Sigmoid colon (tissue), 7 donors: ENCODE measurements at places on chromosomes 7 and 10. TPM values are rescaled to one million over a fixed set of nuclear protein-coding genes. Genes with fewer than 3 reads are reported as not detected.

Gene ASB15
- total RNA-seq, result not detected

Gene CALML3
- total RNA-seq, result not detected

Gene PRLHR
- total RNA-seq, result not detected

Gene NUDT1
- total RNA-seq, result 26.8 TPM

Gene CYP3A7
- not detected for total RNA-seq

Gene SHH
- not detected for total RNA-seq

Gene IKZF5
- total RNA-seq, result 14.3 TPM

Gene GIGYF1
- total RNA-seq, result 47.1 TPM

Gene PON3
- 1.7 TPM for total RNA-seq

Gene ENTPD1
- total RNA-seq, result 28.2 TPM

Gene KIAA1217
- 11.4 TPM for total RNA-seq

Gene PLAC9
- 19.6 TPM for total RNA-seq

- no peak for DNase-seq
Measured at GRCh38 chr10:128062881-128063563, 63.2 kb downstream of the MKI67 start.

GRCh38 chr7:26616235-26616634 lies 248.2 kb downstream of the SKAP2 start:
- DNase-seq, result no peak

- DNase-seq, result no peak
Measured at GRCh38 chr7:33351709-33352108, 222.3 kb downstream of the BBS9 start.

- DNase-seq, result peak; percentile 82
Measured at GRCh38 chr7:140656548-140657515, 15.9 kb upstream of the ADCK2 start.

DNA sequence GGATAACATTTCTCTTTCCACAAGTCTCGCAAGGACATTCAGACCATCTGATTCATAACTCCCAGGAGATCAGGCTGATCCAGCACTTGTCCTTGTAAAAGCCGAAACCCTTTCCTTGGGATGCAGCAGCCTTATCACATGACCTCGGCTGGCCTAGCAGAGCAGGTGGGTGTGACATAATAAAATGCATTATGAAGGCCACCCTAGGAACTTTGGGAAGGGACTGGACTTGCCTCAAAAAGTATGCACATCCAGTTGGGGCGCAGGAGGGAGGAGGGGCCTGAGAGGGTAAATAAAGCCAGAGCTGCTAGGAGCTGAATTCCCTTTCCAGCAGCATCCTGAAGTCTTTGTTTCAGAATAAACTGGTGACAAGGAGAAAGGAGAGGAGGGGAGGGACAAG lies 260.8 kb downstream of the SNX13 start:
- DNase-seq, result peak; percentile 67

- DNase-seq, result no peak
Measured at GRCh38 chr10:12503311-12503710, 154.0 kb downstream of the CAMK1D start.

DNA sequence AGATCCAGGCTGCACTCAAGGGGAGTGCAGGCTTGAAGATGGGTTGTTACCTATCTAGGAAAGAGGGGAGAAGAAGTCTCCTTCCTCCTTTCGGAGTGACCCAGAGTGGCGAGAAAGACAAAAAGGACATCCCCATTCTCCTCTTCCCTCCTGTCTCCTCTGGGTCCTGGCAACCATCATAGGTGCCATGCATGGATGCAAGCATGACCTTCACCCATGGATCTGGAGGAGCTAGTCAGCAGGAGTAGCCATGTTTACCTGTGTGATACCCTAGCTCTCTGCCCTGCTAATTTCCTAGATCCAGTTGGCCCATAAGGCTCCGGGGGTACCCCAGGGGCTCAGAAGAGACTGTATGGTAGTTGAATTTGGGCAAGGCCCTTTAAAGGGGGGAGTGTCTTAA lies 17.2 kb upstream of the CROT start:
- no peak for DNase-seq

- DNase-seq, result no peak
Measured at GRCh38 chr7:25385506-25386136, 157.3 kb upstream of the NPVF start.

DNA sequence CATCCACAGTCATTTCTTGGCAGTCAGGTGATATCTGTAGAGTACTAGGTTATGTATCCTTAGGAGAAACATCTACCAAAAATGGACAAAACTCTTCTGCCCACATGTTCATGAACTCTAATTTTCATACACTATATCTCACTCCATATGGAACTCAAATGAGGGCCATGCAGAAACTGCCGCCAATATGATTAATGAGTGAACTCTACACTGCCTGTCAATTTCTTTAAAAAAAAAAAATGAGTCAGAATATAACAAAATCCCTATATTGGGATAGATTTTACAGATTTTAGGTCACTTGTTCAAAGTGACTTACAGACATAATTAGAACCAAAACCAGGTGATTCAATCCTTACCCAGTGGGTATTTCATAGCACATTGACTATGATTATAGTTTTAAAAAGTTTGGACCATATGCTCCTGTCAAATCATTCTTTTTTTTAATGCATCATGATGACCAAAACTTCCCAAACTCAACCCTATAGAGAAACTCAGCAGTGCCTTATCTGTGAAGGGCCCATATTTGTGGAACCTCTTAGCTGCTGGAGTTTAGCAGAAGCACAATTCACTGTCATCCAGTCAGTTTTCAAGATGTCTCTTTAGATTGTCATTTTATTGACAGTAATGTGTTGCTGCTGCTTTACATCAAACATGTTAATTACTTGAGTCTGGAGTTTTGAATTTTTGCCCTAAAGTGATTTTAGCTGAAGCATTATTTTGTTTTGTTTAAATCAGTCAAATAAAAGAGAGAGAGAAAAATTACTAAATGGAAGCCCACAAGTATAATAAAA lies 11.1 kb downstream of the LRRN3 start:
- no peak for DNase-seq

- DNase-seq, result no peak
Measured at GRCh38 chr10:52027055-52027705, 286.9 kb upstream of the DKK1 start.

DNA sequence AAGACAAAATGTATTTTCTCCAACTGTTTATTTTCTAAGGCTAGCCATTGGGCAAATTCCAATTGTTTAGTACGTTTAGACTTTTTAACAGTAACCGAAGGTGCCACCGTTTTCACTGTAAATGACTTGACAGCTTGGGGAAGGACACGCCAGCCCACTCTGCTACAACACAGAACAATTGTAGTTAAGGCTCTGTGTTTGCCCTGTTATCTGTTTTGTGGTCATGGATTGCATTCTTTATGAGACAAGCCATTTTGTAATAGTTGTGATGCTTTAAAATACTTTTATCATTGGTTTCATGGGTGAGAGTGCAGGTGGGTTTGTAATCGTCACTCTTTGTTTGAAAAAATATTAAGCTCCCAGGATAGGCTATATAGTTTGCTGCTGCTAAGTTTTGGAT lies 6.6 kb upstream of the PITRM1 start:
- no peak for DNase-seq

DNA sequence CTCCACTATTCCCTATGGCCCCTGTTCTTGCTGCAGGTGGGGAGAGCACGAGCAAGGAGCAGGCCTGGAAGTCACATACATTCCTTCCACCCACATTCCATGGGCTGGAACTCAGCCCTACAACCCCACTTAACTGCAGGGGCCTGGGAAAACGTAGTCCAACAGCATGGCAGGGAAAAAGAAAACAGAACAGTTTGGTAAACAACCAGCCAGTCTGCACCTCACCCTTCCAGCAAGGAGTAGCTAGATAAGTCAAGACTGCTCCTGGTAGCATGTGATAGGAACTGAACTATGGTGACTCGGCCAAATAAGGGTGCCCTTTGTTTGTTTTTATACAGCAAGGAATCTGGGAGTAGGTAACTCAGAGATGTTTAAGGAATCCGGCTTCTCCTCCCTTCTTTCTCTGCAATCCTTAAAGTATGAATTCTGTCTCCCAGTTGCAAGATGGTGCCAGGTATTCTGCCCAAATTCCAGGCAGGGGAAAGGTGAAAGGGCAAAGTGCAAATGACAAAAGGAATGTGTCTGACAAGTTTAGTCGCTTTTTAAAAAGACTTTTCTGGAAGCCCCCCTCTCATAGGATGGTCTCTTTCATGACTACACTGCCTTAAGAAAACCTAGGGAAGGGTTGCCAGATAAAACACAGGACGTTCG lies 311.7 kb upstream of the NEBL start:
- no peak for DNase-seq

DNA sequence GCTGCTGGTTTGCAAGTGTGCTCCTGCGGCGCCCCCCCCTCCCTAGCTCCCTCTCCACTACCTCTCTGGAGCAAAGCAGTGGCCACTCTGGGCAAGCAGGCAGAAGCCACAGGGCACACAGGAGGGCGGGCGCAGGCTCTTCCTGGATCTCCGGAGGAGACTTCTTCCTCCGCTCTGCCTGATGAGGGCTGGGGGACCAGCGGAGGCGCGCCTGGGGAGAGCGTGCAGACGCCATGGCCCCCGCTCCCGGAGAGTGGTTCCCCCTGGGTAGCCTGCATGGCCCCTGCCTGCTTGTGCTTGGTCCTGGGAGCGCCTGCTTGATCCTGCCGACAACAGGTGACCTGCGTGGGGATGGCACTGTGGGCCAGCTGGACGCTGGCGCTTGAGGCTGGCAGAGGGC lies 29.0 kb downstream of the ANKMY2 start:
- no peak for DNase-seq

GRCh38 chr10:91077549-91078071 lies 142.9 kb upstream of the PCGF5 start:
- no peak for DNase-seq

GRCh38 chr7:116161728-116162127 lies 48.6 kb upstream of the TES start:
- no peak for DNase-seq

GRCh38 chr7:91553410-91553895 lies 289.2 kb downstream of the FZD1 start:
- no peak for DNase-seq

DNA sequence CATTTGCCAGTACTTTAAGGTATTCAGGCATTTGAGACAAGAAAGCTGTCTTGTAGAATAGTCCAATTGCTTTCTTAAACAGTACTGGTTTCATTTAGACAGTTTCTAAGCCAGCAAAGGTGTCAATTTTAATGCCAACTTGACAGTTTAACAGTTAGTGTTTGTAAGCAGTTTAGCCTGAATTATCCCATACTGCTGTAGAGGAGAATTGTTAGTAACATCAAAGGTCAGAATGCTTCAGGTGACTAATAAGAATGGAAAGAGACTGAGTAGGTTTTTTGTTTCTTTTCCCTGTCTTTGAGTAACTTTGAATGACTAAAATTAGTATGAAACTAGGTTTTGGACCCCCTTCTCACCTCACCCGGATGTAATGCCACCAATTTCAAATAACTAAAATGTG lies 29.5 kb upstream of the VDAC2 start:
- no peak for DNase-seq

DNA sequence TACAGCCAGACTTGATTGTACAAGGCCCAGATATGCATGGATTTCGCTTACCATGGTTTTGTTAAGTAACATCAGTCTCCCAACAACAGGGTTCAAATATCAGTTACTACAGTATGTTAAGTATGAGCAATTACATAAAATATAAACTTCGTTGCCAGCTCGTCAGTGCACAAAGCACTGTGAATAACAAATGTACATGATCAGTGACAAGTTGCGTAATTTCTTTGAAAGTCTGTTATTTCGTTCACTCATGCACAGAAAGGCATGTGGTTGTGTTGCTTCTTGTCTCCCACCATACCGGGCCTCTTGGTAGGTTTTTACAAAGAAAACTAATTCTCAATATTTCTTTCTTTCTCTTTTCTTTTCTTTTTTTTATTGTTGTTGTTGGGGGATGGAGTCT lies 12.5 kb upstream of the ZNF487 start:
- DNase-seq, result no peak

GRCh38 chr10:110413049-110413783 lies 84.5 kb upstream of the DUSP5 start:
- DNase-seq, result no peak

DNA sequence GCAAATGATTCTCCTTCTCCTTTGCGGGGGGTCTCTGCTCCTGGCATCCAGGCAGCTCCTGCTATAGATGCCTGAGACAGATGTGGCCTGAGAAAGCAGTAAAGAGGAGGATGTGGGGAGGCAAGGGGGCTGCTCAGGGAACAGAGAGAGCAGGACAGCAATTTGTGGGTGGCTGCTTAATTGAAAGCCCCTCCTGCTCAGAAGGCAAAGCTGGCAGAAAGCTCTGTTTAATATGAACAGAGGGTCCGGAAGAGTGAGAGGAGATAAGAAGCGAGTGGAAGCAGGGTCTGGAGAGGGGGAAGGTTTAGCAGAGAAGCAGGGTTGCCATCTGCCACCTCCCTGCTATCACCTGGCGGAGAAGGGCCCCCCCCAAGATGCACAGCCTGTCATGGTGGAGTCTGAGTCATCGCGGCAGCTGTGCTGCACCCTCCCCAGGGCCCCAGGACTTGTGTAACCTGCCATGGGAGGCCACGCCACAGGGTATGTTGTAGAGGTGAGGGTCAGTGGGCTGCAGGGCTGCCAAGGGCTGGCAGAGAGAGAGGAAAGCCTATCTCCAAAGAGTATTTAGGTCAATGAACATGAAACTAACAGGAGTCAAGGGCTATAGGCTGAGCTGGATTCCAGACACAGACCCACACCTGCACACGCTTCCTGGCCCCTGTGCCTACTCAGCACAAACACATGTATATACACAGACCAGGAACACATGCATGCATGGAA lies 1109.8 kb upstream of the AUTS2 start:
- DNase-seq, result no peak

- no peak for DNase-seq
Measured at GRCh38 chr10:124329362-124329761, 89.4 kb downstream of the OAT start.

DNA sequence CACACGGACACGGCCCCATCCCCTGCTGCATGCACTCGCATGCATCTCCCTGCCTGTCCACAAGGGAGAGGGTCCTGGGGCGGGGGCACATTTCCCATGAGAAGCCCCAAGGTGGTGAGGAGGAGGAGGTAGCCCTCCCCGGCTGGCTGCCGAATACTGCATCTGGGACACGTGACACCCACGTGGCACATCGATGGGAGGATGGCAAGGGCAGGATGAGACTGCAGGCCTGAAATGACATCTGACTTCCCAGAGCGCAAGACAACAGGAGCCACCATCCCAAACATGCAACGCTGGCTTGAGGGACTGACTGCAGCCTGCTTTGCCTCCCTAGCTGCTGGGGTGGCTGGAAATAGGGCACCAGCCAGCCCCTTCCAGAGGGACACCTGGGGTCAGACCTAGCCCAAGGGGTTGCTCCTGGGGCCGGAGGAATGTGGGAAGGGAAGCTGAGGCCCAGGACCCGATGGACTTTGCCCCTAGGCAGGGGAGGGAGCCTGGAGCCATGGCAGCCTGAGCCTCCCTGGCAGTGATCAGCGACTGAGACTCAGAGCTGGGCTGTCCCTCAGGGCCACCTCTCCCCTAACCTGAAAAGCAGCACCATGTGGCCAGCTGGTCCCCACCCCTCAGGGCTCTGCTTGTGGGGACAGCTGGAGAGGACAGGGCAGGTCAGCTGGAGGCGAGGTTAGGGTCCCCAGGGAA lies 16.1 kb downstream of the BUD23 start:
- no peak for DNase-seq
